ENCODE measurements at places on chromosomes 5 and 9.

- no peak for DNase-seq
Observed at GRCh38 chr5:6757414-6757969, 44.3 kb downstream of the TENT4A start.

GRCh38 chr5:132007399-132008162 lies 3.9 kb downstream of the ACSL6 start:
- peak; percentile 82 for DNase-seq

DNA sequence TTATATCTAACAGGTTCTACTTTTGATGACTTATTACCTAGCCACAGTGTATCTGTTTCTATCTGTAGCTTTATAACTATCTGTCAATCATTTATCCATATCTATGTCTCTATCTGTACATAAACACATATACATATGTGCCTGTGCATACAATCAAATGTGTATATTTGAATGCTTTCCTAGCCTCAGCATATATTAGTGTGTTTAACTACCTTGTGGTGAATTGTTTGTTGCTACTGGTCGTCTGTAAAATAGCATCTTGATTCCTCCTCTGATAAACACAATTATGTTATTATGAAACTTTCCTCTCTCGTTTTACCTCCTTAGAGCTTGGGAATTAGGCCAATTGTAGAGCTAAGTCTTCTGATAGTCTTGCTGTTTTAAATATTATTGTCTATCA lies 44.4 kb downstream of the PARP8 start:
- no peak for DNase-seq

- DNase-seq: no peak
Observed at GRCh38 chr5:96896276-96896675, 20.0 kb downstream of the ERAP2 start.

GRCh38 chr5:132203464-132203818 lies 24.2 kb downstream of the P4HA2 start:
- DNase-seq: no peak
